ENCODE measurements at places on chromosomes 13 and 19. TPM values are rescaled to one million over a fixed set of nuclear protein-coding genes. Genes with fewer than 3 reads are reported as not detected.
A peak's percentile ranks its signal among the peaks of the same experiment; 100 is the strongest.

DNA sequence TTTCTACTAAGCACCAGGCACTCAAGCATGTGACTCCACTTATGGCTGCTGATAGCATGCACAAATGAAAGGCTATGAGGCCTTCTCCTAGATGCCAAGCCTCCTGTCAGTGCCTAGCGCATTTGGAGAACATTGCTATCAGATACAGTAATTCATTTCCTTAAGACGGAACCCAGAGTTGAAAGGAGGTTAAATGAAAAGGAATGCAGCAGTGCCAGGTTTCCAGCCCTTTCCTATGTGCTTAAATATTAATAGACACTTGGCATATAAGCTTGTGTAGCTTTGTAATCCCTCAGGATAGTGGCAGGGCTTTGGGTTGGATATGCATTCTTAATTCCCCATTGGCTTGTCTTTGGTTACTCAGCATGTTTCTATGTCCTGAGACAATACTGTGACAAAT lies 140.1 kb upstream of the FRY start:
- no peak overlapping the region for H3K4me3 ChIP-seq
- no peak overlapping the region for H3K27ac ChIP-seq
- no peak for DNase-seq
- no peaks in the 10 kb centered on the region for H3K36me3 ChIP-seq
- H3K4me1 ChIP-seq = no peaks in the 10 kb centered on the region

GRCh38 chr13:96781141-96781540 lies 213.1 kb downstream of the OXGR1 start:
- H3K36me3 ChIP-seq = no peaks in the 10 kb centered on the region
- peak; percentile 55 for DNase-seq
- peaks cover 6% of the 10 kb centered on the region for H3K4me1 ChIP-seq
- H3K27me3 ChIP-seq = no peaks in the 10 kb centered on the region
- peak overlapping the region; percentile 45 for H3K27ac ChIP-seq
- no peak overlapping the region for H3K4me3 ChIP-seq

- H3K4me1 ChIP-seq = peaks cover 10% of the 10 kb centered on the region
- DNase-seq = no peak
- peaks cover 10% of the 10 kb centered on the region for H3K27me3 ChIP-seq
- H3K4me3 ChIP-seq = no peak overlapping the region
- no peaks in the 10 kb centered on the region for H3K36me3 ChIP-seq
Observed at GRCh38 chr19:17835182-17836006, 12.4 kb downstream of the JAK3 start.

DNA sequence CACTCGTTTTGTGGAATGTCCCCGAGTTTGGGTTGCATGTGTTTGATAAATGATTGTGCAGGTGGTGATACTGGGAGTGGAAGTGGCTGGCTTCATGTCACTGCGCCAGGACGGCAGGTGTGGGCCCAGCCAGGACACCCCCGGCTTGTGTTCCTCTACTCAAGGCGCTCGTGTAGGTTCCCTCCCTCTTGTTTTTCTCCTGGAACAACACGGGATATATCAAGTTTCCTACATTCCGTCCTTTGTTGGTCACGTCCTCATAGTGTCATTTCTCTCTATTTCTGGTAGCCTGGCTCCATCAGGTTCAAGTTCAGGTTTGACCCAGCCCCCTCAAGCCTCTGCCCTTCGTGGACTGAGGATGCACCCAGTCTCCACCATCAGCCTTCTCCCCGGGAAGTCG lies 16.3 kb downstream of the IL17D start:
- no peak for DNase-seq
- H3K27ac ChIP-seq = no peak overlapping the region
- H3K4me3 ChIP-seq = no peak overlapping the region
- peaks cover 28% of the 10 kb centered on the region for H3K4me1 ChIP-seq

- no peak for DNase-seq
- H3K4me1 ChIP-seq = peaks cover 22% of the 10 kb centered on the region
- H3K27ac ChIP-seq = no peak overlapping the region
- no peak overlapping the region for H3K4me3 ChIP-seq
Observed at GRCh38 chr13:98556142-98556816, 20.6 kb downstream of the STK24 start.

GRCh38 chr19:31317570-31317969 lies 31.7 kb downstream of the TSHZ3 start:
- peak overlapping the region; percentile 50 for H3K27ac ChIP-seq
- DNase-seq = no peak
- peaks cover 46% of the 10 kb centered on the region for H3K4me1 ChIP-seq
- H3K36me3 ChIP-seq = peaks cover 10% of the 10 kb centered on the region

- no peak overlapping the region for H3K27ac ChIP-seq
- H3K4me1 ChIP-seq = peaks cover 2% of the 10 kb centered on the region
- H3K27me3 ChIP-seq = no peaks in the 10 kb centered on the region
Observed at GRCh38 chr19:33254245-33254824, 28.7 kb upstream of the SLC7A10 start.

DNA sequence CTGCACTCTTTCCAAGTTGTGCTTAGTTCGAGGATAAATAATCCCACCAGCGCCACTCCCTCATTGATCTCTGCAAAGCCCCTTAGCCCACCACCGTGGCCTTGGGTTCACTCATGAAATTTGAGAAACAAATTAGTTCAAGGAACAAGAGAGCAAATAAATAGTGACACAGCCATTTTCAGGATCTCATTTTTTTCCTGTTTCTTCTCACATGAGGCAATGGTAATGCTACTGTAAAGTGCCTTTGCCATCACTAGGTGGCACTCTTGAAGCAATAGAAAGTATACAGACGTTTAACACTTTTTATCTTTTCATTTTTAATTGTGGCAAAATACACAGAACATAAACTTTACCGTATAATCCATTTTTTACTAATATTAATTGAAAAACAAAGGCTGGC lies 76.8 kb upstream of the ZNF835 start:
- H3K27ac ChIP-seq = no peak overlapping the region
- DNase-seq = peak; percentile 47
- peaks cover 19% of the 10 kb centered on the region for H3K4me1 ChIP-seq
- no peak overlapping the region for H3K4me3 ChIP-seq

- H3K36me3 ChIP-seq = peaks cover 70% of the 10 kb centered on the region
- H3K4me1 ChIP-seq = peaks cover 72% of the 10 kb centered on the region
- H3K4me3 ChIP-seq = no peak overlapping the region
- no peak overlapping the region for H3K27ac ChIP-seq
Observed at GRCh38 chr19:2047449-2048103, 3.5 kb downstream of the MKNK2 start.

Gene TEX29
- 0.61 TPM for total RNA-seq

- no peak for DNase-seq
- H3K4me1 ChIP-seq = no peaks in the 10 kb centered on the region
- H3K27ac ChIP-seq = no peak overlapping the region
- no peak overlapping the region for H3K4me3 ChIP-seq
Observed at GRCh38 chr19:41793414-41793727, 3.0 kb upstream of the CEACAM3 start.

- H3K36me3 ChIP-seq = no peaks in the 10 kb centered on the region
- no peaks in the 10 kb centered on the region for H3K4me1 ChIP-seq
- H3K4me3 ChIP-seq = no peak overlapping the region
- H3K27ac ChIP-seq = no peak overlapping the region
- DNase-seq = no peak
- no peaks in the 10 kb centered on the region for H3K27me3 ChIP-seq
Observed at GRCh38 chr19:31450696-31451095, 101.5 kb upstream of the TSHZ3 start.

DNA sequence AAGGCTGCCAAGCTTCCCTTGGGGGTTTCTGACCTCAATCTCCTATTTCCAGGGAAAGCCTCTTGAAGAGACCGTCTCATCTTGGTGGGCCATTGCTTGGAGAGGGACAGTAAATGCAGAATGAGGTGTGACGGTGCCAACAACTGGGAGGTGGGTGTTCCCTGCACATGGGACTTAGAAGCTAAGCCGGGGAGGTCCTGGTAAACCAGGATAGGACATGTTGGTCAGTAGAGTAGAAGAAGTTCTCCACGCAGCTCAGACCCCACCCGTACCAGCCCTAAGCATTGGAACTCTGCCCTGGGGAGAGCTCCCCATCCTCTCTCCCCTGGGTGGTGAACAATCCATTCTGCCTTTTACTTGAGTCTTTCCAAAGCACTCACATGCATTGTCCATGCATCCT lies 92.0 kb downstream of the SOX1 start:
- H3K27me3 ChIP-seq = no peaks in the 10 kb centered on the region
- no peaks in the 10 kb centered on the region for H3K36me3 ChIP-seq
- peaks cover 25% of the 10 kb centered on the region for H3K4me1 ChIP-seq
- DNase-seq = no peak

GRCh38 chr19:12792051-12792852 lies 966 bp downstream of the JUNB start:
- peak overlapping the region; percentile 61 for H3K4me3 ChIP-seq
- H3K36me3 ChIP-seq = peaks cover 5% of the 10 kb centered on the region
- peaks cover 5% of the 10 kb centered on the region for H3K27me3 ChIP-seq
- peaks cover 61% of the 10 kb centered on the region for H3K4me1 ChIP-seq
- DNase-seq = no peak

Gene LGALS14
- not detected for total RNA-seq

- H3K27me3 ChIP-seq = no peaks in the 10 kb centered on the region
- H3K27ac ChIP-seq = no peak overlapping the region
- DNase-seq = no peak
- H3K4me1 ChIP-seq = no peaks in the 10 kb centered on the region
- H3K4me3 ChIP-seq = no peak overlapping the region
Observed at GRCh38 chr19:5369962-5370367, 29.4 kb upstream of the PTPRS start.

- peak within 1 kb of the TSS; percentile 88 for H3K4me3 ChIP-seq
- peak within 1 kb of the TSS; percentile 85 for H3K27ac ChIP-seq
- no peaks in the 10 kb centered on the region for H3K27me3 ChIP-seq
- peak; percentile 79 for DNase-seq
Observed at GRCh38 chr19:3062165-3063105, at the start of gene TLE5. Gene TLE5 (minus strand): TSS chr19:3062495. CDS start chr19:3062200, 295 bp downstream.

Gene SHISA7
- 5.2 TPM for total RNA-seq

Gene ZNF544
- 52.6 TPM for total RNA-seq

- H3K36me3 ChIP-seq = peaks cover 3% of the 10 kb centered on the region
- DNase-seq = no peak
- H3K27ac ChIP-seq = no peak overlapping the region
- no peaks in the 10 kb centered on the region for H3K27me3 ChIP-seq
- no peaks in the 10 kb centered on the region for H3K4me1 ChIP-seq
- H3K4me3 ChIP-seq = no peak overlapping the region
Observed at GRCh38 chr19:34832581-34833112, 59.6 kb upstream of the ZNF599 start.

Gene APC2
- total RNA-seq = 46.3 TPM

- no peaks in the 10 kb centered on the region for H3K4me1 ChIP-seq
- no peak overlapping the region for H3K27ac ChIP-seq
- no peaks in the 10 kb centered on the region for H3K27me3 ChIP-seq
- peaks cover 69% of the 10 kb centered on the region for H3K36me3 ChIP-seq
Observed at GRCh38 chr19:35789195-35789977, 14.0 kb downstream of the ARHGAP33 start.

GRCh38 chr13:39915418-39915817 lies 260.0 kb downstream of the COG6 start:
- no peak overlapping the region for H3K27ac ChIP-seq
- H3K4me3 ChIP-seq = no peak overlapping the region
- no peak for DNase-seq
- H3K27me3 ChIP-seq = no peaks in the 10 kb centered on the region
- no peaks in the 10 kb centered on the region for H3K4me1 ChIP-seq
- H3K36me3 ChIP-seq = no peaks in the 10 kb centered on the region

DNA sequence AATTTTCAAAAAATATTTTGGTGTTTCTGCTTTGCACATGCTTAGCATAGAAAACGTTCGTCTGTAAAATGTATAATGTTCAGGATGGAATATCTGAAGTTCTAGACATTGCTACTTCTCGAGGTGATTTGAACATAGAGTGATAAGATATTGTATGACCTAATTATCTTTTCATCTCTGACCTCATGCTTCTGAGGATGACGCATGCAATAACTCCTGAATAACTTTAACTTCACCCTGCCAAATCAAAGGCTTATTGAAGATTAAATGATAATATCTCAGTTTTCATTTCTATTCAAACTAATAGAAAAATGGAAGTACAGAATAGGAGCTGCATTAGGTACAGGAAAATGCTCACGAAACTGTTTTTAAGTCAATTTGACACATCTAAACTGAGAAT lies 150.8 kb upstream of the ATXN8OS start:
- no peak overlapping the region for H3K4me3 ChIP-seq
- no peak overlapping the region for H3K27ac ChIP-seq
- H3K27me3 ChIP-seq = no peaks in the 10 kb centered on the region
- H3K4me1 ChIP-seq = no peaks in the 10 kb centered on the region
- H3K36me3 ChIP-seq = no peaks in the 10 kb centered on the region
- DNase-seq = no peak

Gene C1QTNF9
- 0.22 TPM for total RNA-seq

DNA sequence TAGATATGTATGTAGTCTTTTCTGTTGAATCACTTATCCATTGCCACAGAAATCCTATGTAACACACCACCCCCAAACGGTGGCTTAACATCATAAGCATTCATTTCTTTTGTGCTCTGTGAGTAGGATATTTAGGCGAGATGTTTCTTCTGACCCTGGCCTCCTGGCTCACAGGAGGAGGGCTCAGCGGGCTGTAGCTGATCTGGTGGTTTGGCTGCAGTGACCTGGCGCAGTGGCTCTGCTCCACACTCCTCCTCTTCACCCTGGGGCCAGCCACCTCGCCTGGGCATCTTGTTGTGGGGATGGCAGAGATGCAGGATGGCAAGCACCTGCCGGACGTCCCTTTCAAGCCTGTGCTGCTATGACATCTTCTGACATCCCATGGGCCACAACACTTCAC lies 147.1 kb upstream of the IRS2 start:
- no peaks in the 10 kb centered on the region for H3K4me1 ChIP-seq
- no peak overlapping the region for H3K27ac ChIP-seq
- H3K27me3 ChIP-seq = no peaks in the 10 kb centered on the region
- DNase-seq = no peak
- no peaks in the 10 kb centered on the region for H3K36me3 ChIP-seq

DNA sequence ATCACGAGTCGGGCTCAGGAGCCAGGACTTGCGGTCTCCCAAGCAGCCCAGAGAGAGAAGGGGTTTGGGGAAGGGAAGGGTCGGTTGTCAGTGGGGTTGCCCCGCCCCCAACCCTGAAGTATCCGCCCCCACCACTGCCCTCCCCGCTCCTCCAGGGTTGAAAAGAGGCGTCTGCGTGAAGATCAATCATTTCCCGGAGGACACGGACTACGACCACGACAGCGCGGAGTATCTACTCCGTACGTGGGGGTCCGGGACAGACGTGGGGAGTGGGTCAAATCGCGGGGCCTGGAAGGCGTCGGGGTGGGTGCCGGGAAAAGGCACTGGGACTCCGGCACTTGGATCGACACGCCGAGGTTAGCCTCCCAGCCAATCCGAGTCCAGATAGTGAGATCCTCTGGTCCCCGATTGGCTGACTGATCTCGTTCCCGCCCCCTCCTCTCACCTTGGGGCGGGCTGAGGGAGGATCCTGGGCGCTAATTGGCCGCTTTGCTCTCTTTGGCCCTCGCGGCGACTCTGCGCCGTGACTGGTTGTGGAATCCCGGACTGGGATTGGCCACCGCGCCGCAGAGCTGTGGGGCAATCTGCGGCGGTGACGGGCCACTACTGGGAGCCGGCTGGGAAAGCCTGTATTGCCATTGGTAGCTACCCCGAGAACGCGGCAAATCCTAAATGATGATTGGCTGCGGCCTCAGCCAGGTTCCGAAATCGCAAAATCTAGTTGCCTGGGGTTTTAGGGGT lies 13.3 kb upstream of the CACNG6 start:
- peaks cover 32% of the 10 kb centered on the region for H3K4me1 ChIP-seq
- H3K27me3 ChIP-seq = peaks cover 30% of the 10 kb centered on the region
- peaks cover 2% of the 10 kb centered on the region for H3K36me3 ChIP-seq
- DNase-seq = no peak
